ENCODE measurements at places on chromosomes 3 and 15.

DNA sequence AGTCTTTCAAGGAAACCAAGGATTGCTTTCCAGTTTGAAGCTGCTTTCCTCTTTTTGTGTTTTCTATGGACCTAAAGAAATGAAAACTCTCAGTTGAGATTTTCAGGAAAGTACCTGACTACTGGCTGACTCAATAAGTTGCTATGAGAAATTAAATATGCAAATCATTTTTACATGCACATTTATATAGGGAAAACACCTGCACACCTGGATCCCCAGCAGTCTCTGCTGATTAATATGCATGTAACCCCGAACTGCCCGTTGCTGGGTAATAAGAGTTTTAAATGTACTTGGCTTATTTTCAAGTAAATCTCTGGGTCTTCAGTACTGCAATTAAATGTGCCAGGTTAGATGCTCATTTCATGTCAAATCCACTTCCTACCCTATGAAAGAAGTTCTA lies 77.2 kb downstream of the KBTBD8 start:
- DNase-seq = no peak

DNA sequence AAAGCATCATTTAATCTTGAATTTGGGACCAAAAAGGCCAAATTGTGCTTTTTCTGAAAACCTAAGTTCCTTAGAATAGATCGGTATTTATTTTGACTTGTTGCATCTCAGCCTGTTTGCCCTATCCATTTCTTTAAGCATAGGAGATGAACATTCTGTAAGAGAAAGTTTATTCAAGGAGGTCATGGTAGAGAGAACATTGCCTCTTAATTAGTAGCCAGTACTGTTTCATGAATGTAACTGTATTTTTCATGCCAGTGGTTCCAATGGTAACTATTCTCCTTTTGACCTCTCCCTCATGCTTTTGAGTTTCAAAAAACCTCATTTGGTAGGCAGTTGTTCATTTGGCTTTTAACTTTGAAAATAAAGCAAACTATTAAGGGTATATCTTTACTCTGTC lies 55.4 kb downstream of the ARMC8 start:
- DNase-seq = no peak

DNA sequence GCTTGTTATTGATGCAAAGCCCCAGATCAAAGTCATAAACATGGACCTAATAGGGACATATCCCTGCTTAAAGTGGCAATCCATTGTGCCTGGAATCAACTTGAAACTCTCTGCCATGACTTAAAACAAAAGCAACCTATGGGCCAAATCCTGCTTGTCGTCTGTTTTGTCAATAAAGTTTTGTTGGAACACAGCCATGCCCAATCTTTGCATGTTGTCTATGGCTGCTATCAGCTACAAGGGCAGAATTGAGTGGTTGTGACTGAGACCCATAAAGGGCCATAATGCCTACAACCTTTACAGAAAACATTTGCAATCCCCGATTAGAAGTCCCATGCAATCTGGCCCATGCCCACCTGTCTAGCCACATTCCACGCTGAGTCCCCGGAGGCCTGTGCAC lies 235.4 kb downstream of the PLCL2 start:
- DNase-seq = no peak

DNA sequence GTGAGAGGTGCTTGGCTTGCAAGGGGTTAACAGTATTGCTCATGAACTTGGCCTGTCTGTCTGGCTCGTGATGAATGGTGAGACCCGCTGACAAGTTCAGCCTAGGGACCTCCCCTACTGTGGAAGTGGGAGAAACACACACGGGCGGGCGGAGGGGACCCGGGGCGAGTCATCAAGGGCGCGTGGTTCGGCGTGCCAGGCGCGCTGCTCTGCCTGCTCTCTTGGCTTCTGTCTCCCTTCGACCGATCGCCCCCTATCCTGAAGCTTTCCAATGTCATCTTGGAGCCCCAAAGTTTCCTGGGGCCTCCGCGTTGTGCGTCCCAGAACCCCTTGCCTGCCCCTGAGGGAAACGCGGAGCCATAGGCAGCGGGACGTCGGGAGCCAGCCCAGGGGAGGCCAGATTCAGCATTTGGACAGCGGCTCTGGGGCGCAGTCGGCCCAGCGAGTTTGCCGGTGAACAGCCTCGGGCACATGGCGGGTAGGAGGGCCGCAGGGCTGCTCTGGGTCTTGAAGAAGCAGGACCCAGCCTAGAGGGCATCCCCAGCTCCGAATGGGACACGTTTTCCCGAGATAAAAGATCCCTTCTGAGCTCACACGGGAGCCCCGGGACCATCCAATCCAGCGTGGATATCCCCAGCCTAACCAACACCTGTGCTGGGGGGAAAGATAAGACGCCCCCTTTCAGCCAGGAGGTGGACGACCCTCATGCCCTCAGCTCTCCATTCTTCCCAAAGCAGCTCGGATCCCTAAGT lies 27.0 kb upstream of the POLG start:
- DNase-seq = no peak

DNA sequence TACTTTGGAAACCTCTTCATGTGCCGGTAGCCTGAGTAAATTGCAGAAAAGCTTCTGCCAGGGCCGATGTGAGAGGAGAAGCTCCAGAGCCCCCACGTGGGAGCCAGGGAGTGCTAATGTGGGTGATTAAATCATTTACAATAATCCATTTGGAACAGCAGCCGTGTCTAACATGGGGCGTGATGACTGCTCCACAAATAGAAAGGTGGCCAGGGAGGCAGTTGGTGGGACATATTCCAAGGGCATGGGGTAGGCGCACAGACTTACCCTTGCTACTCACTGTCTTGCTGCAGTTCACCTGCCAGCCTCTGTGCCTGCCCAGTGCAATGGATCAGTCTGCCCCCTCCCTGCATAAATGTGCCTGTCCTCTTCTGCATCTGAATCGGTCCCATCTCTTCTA lies 39.3 kb upstream of the INSYN1 start:
- no peak for DNase-seq

- no peak for DNase-seq
Measured at GRCh38 chr3:122642935-122643334, 37.7 kb upstream of the PARP14 start.

DNA sequence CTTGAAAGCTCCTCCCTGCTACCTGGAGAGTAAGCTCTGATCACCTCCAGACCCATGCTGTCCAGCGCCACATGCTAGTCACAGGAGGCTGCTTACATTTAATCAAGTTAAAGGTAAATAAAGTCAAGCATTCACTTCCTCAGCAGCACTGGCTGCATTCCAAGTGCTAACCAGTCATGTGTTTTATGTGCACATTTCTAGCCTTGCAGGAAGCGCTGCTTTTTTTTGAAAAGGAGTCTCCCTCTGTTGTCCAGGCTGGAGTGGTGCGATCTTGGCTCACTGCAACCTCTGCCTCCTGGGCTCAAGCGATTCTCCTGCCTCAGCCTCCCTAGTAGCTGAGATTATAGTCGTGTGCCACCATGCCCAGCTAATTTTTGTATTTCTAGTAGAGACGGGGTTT lies 279.2 kb downstream of the GABRG3 start:
- DNase-seq = no peak

Data from NCI-H187 (cell line).